Stimulated activated naive CD8-positive, alpha-beta T cell treated with anti-CD3 and anti-CD28 coated beads, Interleukin-15, amount 100 ng/mL, for 72 hours (primary cell): ENCODE measurements at places on chromosomes 1 and 21.

GRCh38 chr1:36737038-36737555 lies 254.4 kb upstream of the CSF3R start:
- DNase-seq = no peak

GRCh38 chr1:234842726-234843641 lies 233.0 kb upstream of the IRF2BP2 start:
- peak; percentile 95 for DNase-seq

GRCh38 chr1:37850352-37850955 lies 8.9 kb downstream of the MTF1 start:
- DNase-seq = no peak

GRCh38 chr1:117114877-117115276 lies 6.7 kb downstream of the TRIM45 start:
- DNase-seq = no peak

DNA sequence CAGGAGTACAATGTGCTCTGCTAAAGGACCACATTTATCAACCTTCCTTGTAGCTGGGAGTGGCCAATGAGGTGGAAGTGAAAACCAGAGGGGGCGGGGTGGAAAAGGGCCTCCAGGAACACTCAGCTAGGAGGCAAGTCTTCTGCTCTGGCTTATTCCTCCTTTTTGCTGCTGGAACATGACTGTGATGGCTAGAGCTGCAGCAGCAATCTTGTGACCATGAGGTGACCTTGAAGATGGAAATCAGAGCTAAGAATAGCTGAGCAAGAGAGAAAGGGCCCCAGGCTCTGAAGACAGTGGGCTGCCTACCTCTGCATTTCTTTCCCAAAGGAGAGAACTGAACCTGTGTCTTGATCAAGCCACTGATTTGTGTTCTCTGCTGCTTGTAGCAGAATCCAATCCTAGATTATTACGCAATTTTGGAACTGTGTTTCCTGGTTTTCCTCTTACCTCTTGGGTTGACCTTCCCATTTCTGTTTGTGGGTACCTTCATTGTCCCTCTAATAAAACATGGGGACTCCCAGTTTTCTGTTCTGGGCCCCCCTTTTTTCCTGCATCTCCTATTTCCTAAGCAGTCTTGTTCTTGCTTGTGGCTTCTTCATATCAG lies 36.4 kb upstream of the WNT4 start:
- no peak for DNase-seq

GRCh38 chr1:95138223-95138622 lies 21.1 kb downstream of the TLCD4 start:
- DNase-seq = no peak

DNA sequence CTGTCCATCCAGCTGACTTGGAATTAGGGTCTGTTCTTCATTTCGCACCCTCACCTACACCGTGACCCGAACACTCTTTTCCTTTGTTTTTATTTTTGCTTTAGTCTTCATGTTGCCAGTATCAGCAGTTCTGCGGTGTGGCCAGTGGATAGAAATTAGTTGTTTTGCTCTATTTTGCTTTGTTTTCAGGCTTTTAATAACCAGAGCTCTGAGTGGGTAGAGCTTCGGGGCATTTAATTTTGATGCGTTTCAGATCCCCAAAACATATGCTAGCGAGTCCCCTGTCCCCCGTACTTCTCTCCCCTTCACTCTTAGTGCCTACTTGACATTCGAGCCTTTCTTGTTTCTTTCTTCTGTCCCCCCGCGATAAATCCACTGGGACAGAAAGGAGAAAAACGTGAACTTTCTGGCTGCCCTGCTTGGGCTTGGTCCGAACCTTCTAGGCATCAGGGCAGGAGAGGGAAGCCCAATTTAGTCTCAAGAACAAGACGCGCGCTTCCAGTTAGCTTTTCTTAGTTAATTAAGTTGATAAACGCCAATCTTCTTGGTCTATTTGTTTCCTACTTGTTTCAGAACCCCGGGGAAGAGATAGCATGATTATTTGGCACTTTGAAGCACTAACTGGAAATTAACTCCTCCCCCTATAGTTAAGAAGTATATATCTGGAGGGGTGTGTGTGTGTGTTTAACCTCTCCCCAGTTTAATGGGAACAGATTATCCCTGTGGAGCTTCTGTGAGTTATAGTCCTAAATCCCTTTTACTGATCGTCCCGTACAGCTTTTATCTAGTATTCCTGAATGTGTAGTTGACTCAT lies 839 bp downstream of the SWT1 start:
- DNase-seq = no peak

DNA sequence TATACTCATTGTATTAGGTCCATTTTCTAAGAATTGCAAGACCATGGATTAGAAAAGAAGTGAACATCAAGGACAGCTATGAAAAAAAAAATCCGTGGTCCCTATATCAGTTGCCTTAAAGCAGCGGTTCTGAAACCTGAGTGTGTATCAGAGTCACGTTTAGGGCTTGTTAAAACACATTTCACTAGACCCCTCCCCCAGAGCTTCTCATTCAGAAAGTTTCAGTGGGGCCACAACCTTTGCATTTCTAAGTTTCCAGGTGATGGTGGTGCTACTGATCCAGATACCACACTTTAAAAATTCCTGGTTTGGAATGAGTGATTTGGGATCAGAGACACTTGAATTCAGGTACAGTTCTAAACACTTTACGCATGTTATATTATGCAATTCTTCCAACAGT lies 96.1 kb upstream of the PRMT6 start:
- no peak for DNase-seq

GRCh38 chr1:76418531-76418930 lies 344.0 kb downstream of the ST6GALNAC3 start:
- no peak for DNase-seq

GRCh38 chr1:233183226-233184020 lies 112.1 kb downstream of the PCNX2 start:
- DNase-seq = no peak

GRCh38 chr1:234529095-234529949 lies 50.3 kb upstream of the TARBP1 start:
- no peak for DNase-seq

GRCh38 chr1:222095606-222096475 lies 354.0 kb upstream of the DUSP10 start:
- DNase-seq = peak; percentile 54

- DNase-seq = no peak
These were observed 1.2 kb downstream of the ETV3 start for GRCh38 chr1:157137046-157137407.

- DNase-seq = no peak
These were observed 158.4 kb downstream of the DUSP10 start for GRCh38 chr1:221583465-221583864.

DNA sequence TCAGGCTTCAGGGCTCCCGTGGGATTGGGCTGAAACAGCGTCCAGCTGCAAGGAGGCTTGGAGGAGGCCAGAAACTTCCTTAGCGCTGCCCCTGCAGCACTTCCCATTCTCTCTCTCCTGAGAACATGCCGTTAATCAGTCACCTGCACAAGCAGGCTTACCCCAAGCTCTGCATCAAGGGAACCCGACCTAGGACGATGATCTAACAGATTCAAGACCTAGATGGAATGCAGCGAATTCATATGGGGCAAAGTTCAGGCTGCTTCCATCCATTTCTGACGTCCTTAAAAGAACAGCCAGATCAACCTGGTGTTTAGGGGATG lies 114.1 kb downstream of the ERG start:
- DNase-seq = no peak

DNA sequence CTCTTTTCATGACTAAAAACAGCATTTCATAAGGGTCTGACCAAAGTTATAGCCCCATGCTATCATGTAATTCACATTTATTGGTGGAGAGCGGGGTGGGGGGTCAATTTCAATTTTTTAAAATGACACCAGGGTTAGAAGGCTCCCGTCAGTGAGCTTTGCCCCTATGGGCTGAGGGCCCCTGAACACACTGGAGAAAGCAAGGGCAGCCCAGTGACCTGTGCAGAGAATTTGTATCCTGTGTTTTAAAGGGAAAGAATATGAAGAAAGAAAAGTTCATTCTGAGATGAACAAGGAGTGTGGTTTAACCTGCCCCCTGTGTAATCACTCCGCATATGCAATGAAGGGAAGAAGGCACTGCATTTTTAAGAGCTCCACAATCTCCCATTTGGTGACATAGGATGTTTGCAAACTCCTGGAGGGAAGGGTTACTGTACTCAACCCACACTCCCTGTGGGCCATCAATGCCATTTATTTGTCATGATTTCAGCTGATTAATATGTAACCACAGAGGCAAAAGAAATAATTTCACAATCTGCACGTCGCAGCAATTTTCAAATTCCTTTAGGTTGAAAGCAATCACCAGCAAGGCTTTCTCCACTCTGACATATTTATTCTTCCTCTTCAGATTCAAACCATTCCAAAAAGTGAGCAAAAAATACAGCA lies 95.6 kb downstream of the ZNF281 start:
- DNase-seq = no peak

DNA sequence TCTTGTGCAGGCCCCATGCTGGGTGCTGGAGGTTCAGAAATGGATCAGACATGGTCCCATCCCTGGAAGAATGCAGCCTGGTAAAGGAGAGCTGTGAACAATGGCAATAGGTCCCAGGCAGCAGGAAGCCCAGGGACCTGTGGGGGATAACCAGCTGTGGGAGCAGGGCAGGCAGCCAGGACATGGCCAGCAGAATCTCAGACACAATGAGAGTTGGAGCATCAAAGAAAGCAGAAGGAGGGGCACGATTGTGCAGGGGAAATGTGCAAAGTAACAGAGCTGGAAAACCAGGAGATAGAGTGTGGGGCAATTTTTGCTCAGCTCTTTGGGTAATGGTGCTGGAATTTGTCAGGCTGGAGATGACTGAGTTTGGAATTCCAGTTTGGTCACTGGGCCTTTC lies 44.3 kb downstream of the C8B start:
- DNase-seq = no peak
